CD4-positive, alpha-beta T cell treated with Interleukin-2 at 100 ng/mL for 4 hours (primary cell): ENCODE measurements at places on chromosomes 16 and 17.

DNA sequence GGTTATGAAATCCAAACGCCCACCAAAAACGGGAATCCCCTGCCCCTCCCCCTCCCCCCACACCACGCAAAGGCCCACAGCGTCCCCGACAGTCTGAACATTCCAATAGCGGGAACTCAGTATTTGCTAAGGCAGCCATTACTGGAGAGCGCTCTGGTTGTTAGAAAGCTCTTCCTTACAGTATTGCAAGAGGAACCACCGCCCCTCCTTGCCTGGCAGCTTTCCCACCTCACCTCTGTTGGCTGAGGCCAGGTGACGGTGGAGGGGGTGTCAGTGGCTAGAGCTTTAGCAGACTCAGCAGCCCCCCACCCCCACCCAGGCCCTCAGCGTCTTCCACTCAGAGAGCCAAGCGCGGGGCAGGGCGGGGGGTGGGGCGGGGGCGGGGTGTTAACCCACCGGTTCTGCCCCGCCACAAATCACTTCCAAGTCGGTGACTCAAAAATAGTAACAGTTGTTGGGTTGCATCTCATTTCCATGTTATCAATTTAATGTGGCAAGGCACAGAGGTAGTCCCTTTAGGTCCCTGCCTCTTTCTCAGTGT, 2.2 kb upstream of the PLEKHH3 start:
- peak; percentile 43 for DNase-seq

GRCh38 chr17:27958708-27959381, 65.7 kb upstream of the LYRM9 start:
- no peak for DNase-seq

GRCh38 chr17:73902416-73903181, 258.4 kb upstream of the SDK2 start:
- DNase-seq, result no peak

DNA sequence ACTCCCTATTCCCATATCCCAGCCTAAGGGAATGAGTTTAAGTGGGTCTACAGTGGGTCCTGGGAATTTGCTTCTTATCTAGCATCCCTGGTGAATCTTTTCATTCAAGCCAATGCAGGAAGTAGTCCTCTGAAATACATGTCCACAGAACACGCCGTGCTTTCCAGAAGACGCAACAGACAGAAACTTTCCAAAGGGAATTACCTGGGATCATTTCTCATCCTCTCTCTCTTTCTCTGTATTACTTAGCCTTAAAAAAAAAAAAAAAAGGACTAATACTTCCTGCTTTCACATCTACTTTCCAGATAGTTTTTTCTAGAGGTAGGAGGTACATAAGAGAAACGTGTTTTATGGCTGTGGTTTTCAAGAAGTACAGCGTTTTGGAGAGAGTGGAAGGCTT, 499.0 kb downstream of the MAF start:
- no peak for DNase-seq

DNA sequence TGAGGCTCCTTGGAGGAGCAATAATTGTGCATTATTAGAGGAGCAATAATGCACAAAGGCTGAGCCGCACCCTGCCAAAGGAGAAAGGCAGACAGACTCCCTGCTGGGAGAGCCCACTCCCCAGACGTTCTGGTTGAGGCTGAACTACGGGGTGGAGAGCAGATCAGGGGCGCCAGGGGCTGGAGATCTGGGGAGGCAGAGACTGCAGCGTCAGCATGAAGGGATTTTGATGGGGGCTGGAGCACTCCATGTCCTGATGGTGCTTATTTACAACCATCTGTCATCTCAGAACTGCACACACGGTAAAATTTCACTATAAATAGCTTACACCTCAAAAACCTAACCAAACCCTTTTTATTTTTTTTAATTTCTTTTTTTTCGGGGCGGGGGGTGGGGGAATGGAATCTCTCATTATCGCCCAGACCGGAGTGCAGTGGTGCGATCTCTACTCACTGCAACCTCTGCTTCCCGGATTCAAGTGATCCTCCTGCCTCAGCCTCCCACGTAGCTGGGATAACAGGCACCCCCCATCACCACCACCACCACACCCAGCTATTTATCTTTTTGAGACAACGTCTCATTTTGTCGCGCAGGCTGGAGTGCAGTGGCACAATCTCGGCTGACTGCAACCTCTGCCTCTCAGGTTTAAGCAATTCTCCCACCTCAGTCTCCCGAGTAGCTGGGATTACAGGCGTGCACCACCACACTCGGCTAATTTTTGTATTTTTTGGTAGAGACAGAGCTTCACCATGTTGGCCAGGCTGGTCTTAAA, 4.3 kb upstream of the C16orf95 start:
- DNase-seq, result no peak

- DNase-seq, result no peak
Observed at GRCh38 chr16:78128913-78129312, 29.5 kb downstream of the WWOX start.

DNA sequence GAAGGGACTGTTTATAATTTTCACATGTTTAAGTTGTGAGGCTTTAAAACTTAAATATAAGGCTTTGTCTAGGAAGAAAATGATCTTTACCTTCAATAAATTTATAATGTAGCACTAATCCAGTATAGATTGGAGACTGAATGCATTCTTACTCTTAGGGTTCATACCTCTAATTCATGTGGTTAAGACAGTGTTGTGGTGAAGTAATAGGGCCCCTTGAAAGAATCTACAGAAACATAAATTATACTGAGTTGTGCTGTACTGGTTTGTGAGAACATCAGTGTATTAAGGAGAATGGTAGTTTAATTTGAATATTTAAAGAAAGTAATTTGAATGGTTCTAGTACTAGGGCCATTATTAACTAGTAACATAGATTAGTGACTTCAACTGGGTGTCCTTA, 13.7 kb downstream of the HAPSTR1 start:
- DNase-seq, result no peak

- DNase-seq, result no peak
Observed at GRCh38 chr16:87409781-87410180, 17.6 kb downstream of the MAP1LC3B start.

DNA sequence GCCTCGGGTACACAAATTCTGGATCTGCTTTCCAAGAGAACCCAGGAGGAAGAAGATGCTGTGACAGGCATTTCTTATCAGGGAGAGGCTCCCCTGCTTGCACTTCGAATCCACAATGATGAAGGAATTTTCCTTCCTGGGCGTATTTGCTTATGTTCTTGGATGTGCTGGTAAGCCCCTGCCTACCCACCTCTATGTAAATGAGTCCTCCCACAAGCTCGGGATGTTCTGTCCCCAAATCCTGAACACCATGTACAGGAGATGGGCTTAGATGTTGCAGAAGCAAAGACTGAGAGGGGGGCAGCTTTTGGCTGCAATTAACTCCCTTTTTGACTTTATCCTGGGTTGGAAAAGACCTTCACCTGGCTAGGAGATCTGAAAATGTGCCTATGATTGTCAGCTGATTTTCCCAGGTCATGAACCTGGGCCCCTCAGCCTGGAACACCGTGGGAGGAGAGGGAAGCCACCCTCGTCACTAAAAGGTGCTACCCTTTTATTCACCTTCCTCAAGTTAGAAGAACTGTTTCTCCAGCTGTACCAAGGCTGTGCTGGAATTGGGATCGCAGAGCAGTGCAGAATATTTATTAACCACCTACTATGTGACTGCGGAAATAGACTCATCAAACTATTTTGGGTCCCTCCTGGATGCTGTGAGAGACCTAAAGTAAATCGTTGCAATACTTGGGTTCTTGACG, 150.1 kb downstream of the RBFOX1 start:
- no peak for DNase-seq

GRCh38 chr16:85400305-85401205, 212.6 kb upstream of the GSE1 start:
- DNase-seq, result no peak

DNA sequence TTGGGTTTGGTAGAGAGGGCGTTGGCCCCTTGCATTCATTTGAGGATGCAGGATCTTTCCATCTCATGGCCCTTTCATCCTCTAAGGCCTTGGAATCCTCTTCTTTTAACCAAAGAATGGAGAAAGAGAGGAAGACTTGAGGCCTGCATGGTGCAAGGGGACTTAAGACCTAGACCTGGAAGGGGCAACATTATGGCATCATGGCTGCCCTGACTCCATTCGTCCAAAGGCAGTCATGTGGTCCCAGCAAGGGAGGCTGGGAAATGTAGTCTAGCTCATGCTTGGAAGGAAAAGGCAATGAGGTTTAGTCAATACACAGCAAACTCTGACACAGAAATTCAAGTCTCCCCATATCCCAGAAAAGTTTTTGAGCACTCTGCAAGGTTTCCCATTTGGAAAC, 30.7 kb upstream of the CDRT4 start:
- no peak for DNase-seq

DNA sequence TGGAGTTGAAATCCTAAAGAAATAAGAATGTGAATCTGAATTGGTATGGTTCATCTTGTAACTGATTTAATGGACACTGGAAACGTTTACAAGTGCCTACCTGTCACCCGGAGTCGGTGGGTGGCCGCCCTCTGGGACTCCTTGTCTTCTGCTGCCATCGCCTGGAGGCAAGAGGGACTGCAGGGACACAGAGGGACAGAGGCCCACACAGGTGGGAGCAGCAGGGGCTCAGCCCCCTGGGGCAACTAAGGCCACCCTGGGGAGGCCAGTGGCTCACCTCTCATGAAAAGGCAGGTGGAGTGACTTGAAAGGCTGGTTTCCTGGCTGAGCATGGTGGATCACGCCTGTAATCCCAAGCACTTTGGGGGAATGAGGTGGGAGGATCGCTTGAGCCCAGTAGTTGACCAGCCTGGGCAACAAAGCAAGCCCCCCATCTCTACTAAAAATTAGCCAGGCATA, 23.2 kb downstream of the TMEM92 start:
- peak; percentile 79 for DNase-seq

- DNase-seq, result no peak
Observed at GRCh38 chr17:56727876-56728617, 105.7 kb downstream of the C17orf67 start.

- no peak for DNase-seq
Observed at GRCh38 chr16:15607700-15608396, 35.1 kb downstream of the MARF1 start.

GRCh38 chr17:16486373-16487250, 5.4 kb downstream of the LRRC75A start:
- DNase-seq, result no peak

DNA sequence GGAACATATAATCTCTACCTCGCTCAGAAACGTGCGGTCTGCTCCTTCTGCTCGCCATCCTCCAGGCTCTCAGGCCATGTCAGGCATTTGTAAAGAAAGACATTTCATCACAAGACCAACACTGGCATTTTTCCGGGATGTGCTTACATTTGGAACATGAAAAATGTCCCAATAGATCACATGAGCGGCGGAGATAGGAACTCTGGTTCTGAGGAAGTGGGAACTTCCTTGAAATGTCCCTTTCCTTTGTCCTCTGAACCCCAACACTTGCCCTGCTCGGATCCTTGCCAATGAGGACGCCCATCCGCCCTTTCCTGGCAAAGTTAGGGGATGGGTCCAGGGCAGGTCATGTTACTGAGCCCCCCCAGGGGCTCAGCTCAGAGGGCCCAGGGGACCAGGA, 130.5 kb downstream of the MAF start:
- no peak for DNase-seq

- DNase-seq, result no peak
Observed at GRCh38 chr17:1412185-1413110, 12.4 kb upstream of the YWHAE start.

- peak; percentile 81 for DNase-seq
Observed at GRCh38 chr16:8936421-8936820, 27.3 kb downstream of the USP7 start.

DNA sequence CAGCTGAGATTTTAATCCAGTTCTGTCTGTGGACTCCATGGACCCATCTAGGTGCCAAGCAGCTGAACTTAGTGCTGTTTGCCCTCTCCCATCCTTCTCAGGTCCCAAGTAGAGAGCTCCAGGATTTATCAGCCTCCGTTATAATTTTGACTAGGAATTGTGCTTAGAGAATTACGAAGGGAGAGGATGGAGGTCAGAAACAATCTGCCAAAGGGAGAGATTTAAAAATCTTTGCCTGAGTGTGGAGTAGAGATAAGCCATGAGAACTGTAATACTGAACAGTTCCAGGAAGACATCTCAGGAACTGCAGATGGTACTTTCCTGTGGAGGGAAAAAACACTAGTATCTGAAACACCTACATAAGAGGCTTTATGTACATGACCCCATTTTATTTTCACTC, 27.0 kb downstream of the CEP95 start:
- DNase-seq, result no peak

DNA sequence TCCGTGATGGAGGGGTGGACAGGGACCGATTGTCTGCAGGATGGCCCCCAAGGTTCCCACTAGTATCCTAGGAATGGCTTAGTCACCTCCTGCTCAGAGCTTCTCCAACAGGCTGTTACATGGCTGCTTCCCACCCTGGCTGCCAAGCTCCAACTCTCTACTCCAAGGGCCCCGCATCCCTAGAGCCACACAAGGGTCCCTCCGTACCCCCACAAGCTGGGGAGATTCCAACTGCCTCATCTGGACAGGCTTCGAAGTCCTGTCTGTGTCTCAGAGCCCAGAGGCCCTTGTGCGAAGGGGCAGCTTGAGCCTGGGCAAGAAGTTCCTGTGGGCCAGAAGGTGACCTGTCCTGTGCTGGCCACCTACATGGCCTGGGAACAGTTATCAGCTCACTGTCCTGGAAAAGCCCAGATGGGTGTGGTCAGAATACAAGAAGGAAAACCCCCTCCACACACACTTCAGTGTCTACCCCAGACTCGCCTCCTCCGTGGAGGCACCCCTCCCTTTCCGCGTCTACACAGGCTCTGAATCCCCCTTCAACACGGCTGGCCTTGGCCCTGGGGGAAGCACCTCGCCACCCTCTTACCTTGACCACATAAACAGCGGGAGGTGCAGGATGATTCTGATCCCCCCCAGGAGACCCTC, 586 bp downstream of the MEAK7 start:
- no peak for DNase-seq

- DNase-seq, result no peak
Observed at GRCh38 chr17:35239823-35240222, 3.0 kb upstream of the SLFN5 start.

DNA sequence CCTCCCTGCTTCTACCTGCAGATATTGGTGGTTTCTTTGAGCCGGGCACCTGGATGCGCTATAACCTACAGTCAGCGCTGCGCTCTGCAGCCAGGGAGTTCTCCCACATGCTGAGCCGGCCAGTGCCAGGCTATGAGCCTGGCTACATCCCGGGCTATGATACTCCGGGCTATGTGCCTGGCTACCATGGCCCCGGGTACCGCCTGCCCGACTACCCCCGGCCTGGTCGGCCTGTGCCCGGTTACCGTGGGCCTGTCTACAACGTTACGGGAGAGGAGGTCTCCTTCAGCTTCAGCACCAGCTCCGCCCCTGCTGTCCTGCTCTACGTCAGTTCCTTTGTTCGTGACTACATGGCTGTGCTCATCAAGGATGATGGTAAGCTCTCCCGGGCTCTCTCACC, 13.2 kb downstream of the CNTNAP1 start:
- no peak for DNase-seq

DNA sequence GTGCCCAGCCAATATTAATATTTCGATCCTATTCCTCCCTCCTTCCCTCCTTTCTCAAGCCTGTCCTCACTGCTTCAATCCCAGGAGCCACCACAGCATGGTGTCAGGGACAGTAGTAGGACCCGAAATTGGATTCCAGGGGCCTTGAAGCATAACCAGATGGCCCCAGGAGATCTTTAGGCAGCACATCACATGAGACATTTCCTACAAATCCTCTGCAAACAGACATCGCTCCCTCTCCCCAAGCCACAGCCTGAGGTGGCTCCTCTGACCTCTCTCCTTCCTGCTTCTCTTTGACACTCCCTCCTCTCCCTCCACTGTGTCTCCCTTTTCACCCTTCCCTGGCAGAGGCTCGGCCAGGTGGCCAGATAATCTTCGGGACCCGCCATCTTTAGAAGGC, 76.6 kb downstream of the BMERB1 start:
- DNase-seq, result no peak
